ENCODE measurements at places on chromosomes 12 and 14.

GRCh38 chr12:89319122-89319521, 33.2 kb downstream of the DUSP6 start:
- DNase-seq, result peak; percentile 2

DNA sequence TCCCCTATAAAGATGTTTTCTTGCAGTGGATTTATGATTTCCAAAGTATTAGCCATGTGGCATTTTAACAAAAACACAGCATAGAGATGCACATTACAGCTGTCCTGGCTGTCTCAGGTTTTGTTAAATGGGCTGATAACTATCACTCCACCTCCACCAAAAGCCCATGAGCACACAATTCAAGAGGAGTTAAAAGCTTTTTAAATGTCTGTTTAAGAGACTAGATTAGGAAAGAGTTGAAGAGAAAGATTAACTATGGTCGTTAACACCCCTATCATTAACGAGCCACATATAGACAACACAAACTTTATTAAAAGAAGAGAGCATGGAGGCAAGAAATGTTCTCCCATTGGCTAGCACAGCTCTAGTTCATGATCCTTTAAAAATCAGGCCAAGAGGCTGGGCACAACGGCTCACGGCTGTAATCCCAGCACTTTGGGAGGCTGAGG, 14.5 kb downstream of the CBX5 start:
- DNase-seq, result no peak

DNA sequence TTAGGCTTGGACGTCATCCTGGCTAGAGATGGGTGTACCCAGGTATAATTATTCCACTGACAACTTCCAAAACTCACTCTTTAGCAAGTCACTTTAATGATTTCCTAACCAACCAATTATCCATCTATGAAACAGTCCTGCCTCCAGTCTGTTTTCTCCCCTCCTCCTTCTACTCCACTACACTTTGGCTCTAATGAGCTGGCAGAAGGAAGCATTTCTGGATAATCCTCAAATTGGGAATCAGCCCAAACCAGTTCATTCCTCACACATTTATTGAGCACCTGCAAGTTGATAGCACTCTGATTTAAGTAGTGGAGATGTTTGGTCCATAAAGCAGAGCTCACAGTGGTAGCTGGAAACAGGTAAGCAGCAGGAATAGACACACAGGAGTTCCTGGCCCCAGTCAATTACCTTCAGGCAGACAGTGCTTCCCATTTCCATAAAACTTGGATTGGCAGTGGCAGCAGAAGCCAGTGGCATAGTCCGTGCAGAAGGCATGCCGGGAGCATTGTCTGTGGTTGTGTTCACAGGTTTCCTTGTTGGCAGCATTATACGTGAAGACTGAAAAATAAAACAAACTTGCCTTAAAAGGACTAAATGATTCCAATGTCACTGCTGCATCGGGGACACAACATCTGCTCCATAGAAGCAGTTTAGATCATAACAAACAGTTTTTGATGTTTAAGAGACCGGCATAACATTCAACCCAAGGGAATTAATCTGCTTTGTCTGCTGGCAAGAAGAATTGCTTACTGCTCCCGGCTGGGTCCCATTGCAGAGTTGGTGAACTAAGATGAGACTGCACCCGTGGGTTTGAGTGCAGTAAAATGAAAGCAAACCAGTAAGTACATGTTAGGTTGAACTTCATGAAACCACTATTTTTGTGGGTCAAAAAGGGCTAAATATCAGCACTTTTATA, 26.2 kb downstream of the NID2 start:
- no peak for DNase-seq

DNA sequence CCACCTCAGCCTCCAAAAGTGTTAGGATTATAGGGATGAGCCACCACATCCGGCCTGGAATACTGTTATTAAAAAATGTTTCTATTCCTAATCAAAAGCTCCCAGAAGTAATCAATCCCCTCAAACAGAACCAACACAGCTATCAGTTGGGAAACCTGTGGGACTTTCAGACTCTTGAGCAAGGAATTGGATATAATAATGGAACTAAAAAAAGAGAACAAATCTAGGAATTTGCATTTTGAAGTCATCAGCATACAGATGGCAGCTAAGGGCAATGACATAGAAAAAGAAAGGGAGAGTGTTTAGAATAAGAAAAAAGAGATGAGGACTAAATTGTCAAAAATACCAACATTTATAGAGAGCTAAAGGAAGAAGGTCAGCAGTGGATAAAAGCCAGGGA, 54.7 kb upstream of the AMN1 start:
- DNase-seq, result no peak

- no peak for DNase-seq
Observed at GRCh38 chr12:68118096-68118755, 41.3 kb downstream of the IFNG start.

- DNase-seq, result no peak
Observed at GRCh38 chr12:7068240-7068993, 7.9 kb downstream of the C1S start.

- DNase-seq, result no peak
Observed at GRCh38 chr12:46677749-46678148, 148.0 kb downstream of the SLC38A4 start.

GRCh38 chr12:15984097-15984800, 73.1 kb downstream of the DERA start:
- no peak for DNase-seq

DNA sequence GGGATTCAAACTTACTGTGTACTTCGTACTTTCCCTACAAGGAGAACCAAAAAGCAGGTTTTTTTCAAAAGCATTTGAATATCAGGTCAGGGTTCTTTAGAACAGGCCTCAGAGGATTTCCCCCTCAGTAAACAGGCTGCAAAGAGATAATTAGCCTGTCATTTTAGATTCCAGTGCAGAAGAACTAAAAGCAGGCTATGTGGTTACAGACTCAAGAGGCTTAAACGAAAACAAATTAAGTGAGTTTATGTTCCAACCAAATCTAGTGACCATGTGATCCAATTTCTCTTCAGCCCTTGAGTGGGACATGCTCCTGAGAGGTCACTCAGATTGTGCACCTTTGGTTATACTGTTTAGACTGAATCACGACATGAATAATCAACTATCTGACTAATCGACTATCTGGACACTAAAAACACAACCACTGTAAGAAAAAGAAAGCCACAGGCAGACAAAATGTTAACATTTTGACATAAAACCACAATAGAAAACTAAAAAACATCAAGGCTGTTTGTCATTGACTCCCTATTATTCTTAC, 4.5 kb downstream of the TMED8 start:
- DNase-seq, result no peak

DNA sequence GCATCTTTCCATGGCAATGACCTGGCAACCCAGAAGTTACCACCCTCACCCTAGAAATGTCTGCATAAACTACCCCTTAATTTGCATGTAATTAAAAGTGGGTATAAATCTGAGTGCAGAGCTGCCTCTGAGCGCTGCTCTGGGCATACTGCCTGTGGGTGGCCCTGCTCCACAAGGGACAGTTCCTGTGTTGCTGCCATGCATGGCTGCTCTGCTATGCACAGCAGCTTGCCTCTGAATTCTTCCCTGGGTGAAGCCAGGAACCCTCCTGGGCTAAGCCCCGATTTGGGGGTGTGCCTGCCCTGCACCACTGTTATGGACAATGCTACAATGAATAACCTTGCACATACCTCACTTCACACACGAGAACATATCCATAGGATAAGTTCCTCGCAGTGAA, 35.7 kb upstream of the GPR132 start:
- DNase-seq, result no peak

DNA sequence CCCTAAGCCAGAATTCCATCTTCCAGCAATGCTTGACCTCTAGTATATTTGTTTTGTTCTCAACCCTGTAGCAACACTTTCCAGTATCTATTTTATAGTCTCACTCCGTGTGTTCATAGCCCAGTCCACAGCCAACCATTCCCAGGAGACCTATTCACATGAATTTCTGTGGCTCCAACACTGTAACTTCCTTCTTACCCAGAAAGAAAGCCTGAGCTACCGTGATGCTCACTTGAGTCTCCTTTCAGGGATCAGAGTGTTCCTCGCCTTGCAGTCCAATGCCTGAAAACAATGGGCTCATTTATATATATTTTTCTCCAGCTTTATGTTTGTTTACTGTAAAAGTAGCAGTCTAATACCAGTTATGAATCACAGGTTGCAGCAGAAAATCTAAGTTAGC, 645.0 kb upstream of the NOVA1 start:
- no peak for DNase-seq

- DNase-seq, result no peak
Observed at GRCh38 chr12:57012600-57013465, 3.5 kb downstream of the TAC3 start.

GRCh38 chr14:51789596-51789995, 70.8 kb upstream of the GNG2 start:
- DNase-seq, result no peak

- DNase-seq, result no peak
Observed at GRCh38 chr14:72448212-72448611, 445.7 kb downstream of the DPF3 start.

GRCh38 chr14:105581551-105582341, 55.4 kb downstream of the TMEM121 start:
- no peak for DNase-seq

- DNase-seq, result no peak
Observed at GRCh38 chr12:109018296-109018695, 2.6 kb downstream of the SVOP start.

DNA sequence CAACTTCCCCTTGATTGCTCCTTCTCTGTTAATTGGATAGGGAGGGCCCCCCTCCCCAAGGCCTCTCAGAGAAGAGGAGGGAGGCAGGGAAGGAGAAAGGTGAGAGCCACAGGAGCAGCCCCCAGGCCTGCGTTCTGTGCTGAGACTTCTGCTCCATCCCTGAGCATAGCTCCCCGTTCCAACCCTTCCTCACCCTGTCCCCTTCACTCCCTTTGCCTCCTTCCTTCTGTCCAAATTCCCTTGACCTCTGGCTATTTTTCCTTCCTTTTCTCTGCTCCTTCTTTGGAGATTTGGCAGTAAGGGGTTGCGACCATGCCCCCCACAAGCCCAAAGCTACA, 788 bp upstream of the ASIC1 start:
- no peak for DNase-seq

DNA sequence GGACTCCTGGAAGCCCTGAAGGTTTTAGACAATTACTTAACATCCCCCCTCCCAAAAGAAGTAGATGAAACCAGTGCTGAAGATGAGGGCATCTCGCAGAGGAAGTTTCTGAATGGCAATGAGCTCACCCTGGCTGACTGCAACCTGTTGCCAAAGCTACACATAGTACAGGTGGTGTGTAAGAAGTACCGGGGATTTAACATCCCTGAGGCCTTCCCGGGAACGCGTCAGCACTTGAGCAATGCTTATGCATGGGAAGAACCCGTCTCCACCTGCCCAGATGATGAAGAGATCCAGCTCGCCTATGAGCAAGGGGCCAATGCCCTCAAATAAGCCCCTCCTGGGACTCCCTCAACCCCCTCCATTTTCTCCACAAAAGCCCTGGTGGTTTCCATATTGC, 10.6 kb upstream of the SPPL3 start:
- DNase-seq, result no peak

DNA sequence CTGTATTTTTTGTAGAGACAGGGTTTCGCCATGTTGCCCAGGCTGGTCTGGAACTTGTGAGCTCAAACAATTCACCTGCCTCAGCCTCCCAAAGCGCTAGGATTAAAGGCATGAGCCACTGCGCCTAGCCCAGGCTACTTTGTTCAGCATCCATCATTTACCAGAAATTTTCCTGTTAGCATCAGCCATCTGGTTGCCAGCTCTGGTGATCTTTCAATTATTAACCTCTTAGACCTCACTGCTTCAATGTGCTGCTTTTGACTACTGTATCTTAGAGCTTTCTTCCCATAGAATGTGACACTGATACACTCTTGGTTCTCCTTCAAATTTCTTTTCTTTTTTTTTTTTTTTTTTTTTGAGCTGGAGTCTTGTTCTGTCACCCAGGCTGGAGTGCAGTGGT, 5.4 kb upstream of the AMHR2 start:
- no peak for DNase-seq

- no peak for DNase-seq
Observed at GRCh38 chr14:21802441-21802840, 128.8 kb upstream of the OR4E1 start.

GRCh38 chr14:72525087-72525915, 368.6 kb downstream of the DPF3 start:
- no peak for DNase-seq

GRCh38 chr12:2355198-2355597, 302.4 kb downstream of the CACNA1C start:
- DNase-seq, result no peak

Data from GM04503 (cell line).